ENCODE measurements at places on chromosomes 7 and 10.

- DNase-seq = no peak
These were observed 448.5 kb upstream of the MKI67 start for GRCh38 chr10:128574581-128575210.

DNA sequence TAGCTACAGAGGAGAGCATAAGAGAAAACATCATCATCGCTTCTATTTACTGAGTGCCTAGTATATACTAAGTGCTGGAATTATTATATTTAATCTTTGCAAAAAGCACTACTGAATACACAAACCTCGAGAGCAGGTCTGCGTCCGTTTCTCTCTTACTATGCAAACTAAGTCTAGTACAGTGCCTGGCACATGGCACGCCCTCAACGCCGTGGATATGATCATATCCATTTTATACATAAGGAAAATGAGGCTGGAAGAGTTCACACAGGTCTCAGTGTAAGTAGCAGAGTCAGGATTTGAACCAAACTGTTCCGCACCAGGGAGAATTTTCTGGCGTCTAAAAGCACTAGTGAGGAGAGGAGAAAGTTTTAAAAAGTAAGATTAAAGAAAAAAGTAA, 17.6 kb downstream of the MXI1 start:
- no peak for DNase-seq

- DNase-seq = no peak
These were observed 568.7 kb upstream of the MGMT start for GRCh38 chr10:128898133-128898915.

- DNase-seq = no peak
These were observed 339.8 kb upstream of the LRRTM3 start for GRCh38 chr10:66586073-66586472.

- DNase-seq = no peak
These were observed 519 bp downstream of the ITGB8 start for GRCh38 chr7:20330928-20331909.

GRCh38 chr10:110169586-110169985, 37.8 kb upstream of the MXI1 start:
- DNase-seq = no peak

DNA sequence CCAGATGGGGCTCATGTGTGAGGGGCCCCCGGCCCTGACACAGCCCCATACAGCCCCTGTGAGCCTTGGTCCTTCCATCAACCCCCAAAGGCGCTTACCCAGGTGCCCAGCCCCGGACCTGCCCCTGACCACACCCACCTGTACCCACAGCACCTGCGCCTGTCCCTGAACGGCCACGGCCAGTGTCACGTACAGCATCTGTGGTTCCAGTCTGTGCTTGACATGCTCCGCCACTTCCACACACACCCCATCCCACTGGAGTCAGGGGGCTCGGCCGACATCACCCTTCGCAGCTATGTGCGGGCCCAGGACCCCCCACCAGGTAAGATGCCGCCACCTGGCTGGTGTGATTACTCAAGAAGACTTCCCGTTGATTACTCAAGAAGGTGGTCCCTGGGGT, 33.5 kb downstream of the SH2B2 start:
- no peak for DNase-seq

DNA sequence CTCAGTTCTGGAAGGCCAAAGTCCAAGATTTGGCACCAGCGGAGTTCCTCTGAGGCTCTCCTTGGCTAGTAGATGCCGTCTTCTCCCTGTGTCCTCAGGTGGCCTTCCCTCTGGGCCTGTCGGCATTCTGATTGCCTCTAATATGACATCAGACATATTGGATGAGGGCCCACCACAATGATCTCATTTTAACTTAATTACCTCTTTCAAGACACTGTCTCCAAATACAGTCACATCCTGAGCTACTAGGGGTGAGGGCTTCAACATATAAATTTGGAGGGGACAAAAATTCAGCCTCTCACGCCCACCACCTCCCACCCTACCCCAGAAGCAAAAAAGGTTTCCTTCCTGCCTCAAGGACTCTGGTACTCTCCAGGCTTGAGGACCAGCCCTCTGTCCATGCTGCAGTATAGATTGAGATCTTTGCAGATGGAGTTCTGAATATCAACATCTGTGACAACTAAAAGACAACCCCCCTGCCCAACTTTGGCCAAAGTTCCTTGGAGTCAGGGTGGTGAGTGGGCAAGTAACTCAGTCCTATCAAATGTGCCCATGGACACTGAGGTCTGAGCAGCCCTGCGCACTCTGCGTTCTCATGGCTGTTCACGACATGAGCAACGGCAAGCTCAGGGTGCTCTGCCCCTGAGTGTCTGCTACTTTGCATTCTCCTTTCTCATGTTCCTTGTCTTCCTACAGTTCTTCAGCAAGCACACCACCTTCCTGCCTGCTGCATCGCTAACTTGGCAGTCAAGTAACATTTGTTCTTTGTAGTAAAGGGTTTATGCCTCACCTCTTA, 11.5 kb downstream of the TMEM176B start:
- DNase-seq = no peak

- no peak for DNase-seq
These were observed 38.0 kb downstream of the USP6NL start for GRCh38 chr10:11573497-11573896.

GRCh38 chr10:85548034-85548433, 818.6 kb downstream of the GRID1 start:
- no peak for DNase-seq

- no peak for DNase-seq
These were observed 28.8 kb upstream of the KMT2E start for GRCh38 chr7:104985259-104985617.

- no peak for DNase-seq
These were observed 44.4 kb upstream of the ZNF438 start for GRCh38 chr10:31075881-31076609.

- DNase-seq = no peak
These were observed 70.3 kb downstream of the UNCX start for GRCh38 chr7:1302936-1303335.

GRCh38 chr7:128010391-128011127, 20.7 kb downstream of the LRRC4 start:
- DNase-seq = no peak

DNA sequence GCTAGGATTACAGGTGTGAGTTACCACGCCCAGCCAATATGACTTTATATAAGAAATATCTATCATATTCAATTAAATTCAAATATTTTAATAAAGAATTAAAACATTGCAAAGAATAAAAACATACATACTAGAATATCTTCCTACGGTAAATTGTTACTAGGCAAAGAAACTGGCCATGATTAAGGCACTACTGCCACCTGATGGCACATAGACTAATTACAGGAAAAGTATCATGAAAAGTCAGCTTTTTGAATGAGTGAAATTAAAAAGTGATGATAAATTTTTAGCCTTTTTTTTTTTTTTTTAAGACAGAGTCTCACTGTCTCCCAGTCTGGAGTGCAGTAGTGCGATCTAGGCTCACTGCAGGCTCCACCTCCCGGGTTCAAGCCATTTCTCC, 30.9 kb downstream of the MRPS33 start:
- DNase-seq = no peak

DNA sequence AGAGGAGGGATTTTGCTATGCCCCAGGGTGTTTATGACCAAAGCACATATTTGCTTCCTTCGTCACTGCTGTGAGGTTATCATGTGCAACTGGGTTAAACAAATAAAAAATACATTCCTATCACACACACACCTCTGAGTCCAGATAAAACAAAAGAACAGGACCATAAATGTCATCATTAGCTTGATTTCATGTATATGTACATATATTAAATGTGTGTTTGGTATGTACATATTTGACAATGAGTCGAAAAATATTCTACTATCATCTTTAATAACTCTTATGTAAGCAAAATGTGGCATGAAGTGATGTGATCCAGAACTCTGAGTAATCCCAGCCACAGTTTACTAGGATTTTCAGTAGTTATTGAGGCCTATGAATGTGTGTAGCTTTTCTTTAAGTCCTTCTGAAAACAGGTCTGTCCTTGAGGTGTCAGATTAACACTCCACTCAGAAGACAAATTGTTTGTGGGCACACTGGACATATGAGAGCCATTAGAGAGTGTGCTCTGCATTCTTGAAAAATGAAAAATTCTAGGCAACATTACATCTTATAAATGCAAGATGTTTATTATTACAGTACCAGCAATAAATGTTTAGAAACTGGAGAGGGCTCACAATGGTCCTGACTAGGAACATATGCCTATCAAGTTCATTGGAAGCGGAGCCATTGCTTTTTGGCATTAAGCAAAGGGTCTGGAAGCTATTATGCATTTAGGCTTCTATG, 335.1 kb upstream of the SEMA3A start:
- DNase-seq = no peak

DNA sequence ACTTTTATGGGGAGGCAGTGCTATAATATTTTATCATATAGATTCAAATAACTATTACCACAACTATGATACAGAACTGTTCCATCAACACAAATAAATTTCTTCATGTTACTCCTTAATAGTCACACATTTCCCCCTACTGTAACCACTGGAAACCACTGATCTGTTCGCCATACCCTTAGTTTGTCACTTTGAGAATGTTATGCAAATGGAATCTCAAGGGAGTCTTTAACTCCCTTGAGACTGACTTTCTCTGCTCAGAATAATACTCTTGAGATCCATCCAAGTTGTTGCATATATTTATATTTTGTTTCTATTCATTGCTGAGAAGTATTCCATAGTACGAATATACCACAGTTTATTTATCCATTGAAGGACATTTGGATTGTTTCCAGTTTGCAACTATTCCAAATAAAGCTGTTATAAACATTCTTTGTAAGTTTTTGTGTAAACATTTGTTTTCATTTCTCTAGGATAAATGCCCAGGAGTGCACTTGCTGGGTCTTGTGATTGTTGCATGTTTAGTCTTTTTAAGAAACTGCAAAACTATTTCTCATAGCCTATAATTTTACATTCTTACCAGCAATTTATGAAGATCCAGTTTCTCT, 19.7 kb upstream of the PON2 start:
- no peak for DNase-seq

GRCh38 chr10:99369551-99369950, 40.4 kb downstream of the CNNM1 start:
- DNase-seq = no peak

DNA sequence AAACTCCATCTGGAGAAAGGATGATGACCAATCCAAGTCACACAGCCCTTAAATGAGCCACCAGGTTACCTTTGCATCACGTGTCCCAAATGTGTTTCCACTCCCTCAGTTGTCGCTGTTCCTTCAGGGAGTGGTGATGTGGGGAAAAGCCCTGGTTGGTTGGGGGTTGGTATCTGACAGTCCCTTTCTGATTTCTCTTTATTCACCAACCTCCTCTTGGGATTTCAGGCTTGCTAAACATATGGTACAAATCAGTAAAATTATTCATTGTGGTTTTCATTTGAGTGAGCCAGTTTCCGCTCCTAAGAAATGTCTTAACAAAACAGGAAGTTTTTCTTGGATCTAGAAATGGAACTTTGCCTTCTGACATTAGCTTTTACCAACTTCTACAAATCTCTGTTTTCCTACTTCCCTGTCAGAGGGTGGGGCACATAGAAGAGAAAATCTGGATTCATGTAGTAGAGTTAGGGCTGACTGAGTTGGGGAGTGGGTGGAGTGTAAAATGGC, 40.0 kb upstream of the KMT2E start:
- DNase-seq = no peak

GRCh38 chr7:81690251-81690650, 79.6 kb downstream of the HGF start:
- DNase-seq = no peak

DNA sequence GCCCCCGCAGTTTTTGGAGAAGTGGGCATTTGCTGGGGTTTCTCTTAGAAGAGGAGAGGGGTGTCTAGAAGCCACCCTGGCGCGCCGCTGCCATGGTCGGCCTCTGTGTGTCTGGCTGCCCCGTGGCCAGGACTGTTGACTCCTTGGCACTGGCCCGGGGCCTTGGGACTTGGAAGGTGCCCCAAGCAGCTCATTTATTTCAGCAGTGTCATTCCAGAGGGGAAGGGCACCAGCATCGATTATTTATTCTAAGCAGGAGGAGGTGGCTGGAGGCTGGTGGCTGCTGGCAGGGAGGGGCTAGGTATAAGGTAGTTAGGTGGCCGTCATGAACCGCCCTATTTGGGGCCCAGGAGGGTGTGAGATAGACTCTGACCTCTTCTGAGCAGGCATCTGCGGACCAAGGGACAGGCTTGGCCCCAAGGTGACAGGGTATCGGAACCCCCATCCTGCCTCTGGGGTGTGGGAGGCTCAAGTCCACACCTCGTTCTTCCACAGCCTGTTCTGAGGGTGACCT, 1.6 kb downstream of the GTF2IRD1 start:
- no peak for DNase-seq

DNA sequence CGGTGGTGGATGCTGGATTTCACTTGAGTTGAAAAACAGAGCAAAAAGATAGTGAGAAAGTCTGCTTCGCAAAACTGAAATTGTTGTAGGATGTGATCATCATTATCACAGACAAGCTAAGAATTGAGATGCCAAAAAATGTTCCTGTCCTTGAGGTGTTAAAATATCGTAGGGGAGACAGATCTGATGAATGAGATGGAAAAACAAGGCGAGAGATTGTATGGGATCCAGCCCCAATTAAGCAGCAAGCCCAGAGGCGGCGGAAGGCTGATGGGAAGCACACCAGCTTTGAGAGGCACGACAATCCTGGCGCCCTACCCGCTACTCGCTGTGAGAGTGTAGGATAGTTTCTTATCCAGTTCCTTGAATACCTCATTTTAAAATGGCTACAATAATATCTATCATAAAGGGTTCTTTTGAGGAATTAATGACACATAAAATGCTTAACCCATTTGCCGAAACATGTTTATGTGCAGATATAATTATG, 131.1 kb upstream of the PTN start:
- no peak for DNase-seq
